AG04450 (cell line): ENCODE measurements at places on chromosomes 5 and 9.

DNA sequence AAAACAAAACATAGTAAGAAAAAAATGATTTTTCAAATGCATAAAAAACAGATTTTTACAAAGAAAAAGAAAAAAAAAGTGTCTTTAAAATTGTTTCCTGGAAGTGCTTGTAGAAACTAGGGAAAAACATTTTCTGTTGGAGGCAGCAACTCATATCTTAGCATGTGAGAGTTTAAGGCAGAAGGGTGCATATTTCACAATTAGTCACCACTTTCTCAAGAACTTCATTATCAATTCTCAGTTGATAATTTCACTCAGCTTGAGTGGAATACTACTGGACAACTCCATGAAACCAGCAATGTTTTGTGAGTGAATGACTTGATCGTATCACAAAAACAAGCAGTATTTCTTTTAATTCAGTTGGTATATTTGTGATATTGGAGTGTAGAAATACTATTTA lies 508.3 kb upstream of the DAB2 start:
- DNase-seq = no peak

GRCh38 chr9:95379630-95380029 lies 62.1 kb upstream of the FANCC start:
- DNase-seq = no peak

DNA sequence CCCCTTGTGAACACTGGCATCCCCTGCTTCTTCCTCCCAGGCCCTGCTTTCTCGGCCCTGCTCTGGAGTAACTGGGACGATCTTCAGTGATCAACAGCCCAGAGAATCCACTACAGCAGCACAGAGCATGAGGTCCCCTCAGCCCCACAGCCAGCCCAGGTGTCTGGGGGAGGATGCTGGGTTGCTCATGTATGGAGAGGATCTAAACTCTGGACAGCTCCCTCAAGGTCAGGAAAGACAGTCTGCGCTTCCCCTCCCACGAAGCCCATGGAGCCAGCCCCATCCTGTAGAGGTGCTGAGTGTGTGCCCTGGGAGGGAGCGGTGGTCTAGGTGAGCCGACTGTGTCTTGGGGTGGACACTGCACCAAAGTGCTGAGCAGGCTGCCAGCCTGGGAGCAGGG lies 190.2 kb downstream of the GABBR2 start:
- no peak for DNase-seq

GRCh38 chr5:43256261-43256966 lies 56.8 kb downstream of the HMGCS1 start:
- no peak for DNase-seq

- no peak for DNase-seq
Observed at GRCh38 chr9:91803151-91803940, 146.7 kb downstream of the ROR2 start.
